ENCODE measurements at places on chromosomes 2 and 18.
A peak's percentile ranks its signal among the peaks of the same experiment; 100 is the strongest.

GRCh38 chr2:104043864-104044263 is 810.1 kb upstream of the POU3F3 start:
- no peak for DNase-seq

GRCh38 chr2:40716879-40717278 is 265.0 kb upstream of the SLC8A1 start:
- no peak for DNase-seq

- DNase-seq: no peak
Observed at GRCh38 chr18:54675076-54675475, 84.0 kb downstream of the DYNAP start.

DNA sequence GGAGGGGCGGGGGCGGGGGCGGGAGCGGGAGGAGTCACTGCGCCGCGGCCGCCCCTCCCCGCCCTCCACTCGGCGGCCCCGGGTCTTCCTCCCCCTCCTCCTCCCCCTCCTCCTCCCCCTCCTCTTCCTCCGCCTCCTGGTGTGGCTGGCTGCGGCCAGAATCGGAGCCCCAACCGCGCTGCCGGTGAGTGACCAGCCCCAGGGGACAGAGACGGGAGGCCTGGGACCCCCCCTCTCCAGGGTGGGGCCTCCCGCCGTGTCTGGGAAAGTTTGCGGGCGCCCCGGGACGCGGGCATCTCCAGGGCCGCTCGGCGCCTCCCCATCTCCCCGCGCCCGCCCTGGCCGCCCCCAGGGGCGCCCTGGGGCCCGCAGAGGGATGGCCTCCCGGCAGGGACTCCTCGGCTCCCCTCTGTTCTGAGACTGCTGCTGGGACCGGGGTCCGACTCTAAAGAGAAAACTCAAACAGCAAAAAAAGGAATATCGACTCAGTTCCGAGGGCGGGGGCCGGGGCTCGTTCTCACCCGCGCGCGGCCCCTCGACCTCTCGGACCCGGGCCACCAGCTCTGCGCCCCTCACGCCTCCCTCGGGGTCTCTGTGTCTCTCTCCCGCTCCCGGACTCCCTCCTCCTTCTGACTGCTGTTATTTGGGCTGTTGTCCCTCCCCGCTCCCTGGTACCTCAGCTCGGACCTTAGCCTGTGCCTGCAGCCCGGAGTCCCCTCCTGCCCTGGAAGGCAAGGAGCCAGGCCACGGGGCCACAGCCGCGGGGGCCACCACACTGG is at the start of gene STON1:
TSS of gene STON1 (plus strand) at position 122 of the 779 bp plus-strand sequence. CDS start 50,480 bp downstream, outside the sequence.
- DNase-seq: no peak

DNA sequence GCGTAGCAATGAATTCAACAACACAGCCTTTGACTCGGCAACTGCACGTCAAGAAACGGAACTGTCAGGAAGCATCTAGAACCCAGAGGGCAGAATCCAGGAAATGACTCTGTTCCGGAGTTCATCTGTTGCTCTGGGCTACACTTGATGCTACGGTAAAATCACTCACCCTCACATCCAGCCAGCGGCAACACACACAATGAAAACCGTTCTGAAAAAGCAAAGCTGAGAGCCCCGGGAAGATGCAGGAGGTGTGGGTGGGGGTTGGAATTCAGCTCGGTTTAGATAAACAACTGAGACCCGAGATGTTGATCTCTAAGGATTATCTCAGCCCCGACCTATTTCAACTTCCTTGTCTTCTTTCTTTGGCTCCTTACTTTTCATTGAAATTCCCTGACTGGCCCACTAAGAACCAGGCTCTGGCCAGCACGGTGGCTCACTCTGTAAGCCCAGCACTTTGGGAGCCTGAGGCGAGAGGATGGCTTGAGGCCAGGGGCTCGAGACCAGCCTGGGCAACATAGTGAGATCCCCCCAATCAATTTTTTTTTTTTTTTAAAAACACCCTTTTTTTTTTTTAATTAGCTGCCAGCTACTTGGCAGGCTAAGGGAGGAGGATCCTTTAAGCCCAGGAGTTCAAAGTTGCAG is 13.3 kb upstream of the RAB17 start:
- DNase-seq: peak; percentile 95

- DNase-seq: no peak
Observed at GRCh38 chr2:166942377-166942776, 54.1 kb downstream of the XIRP2 start.

DNA sequence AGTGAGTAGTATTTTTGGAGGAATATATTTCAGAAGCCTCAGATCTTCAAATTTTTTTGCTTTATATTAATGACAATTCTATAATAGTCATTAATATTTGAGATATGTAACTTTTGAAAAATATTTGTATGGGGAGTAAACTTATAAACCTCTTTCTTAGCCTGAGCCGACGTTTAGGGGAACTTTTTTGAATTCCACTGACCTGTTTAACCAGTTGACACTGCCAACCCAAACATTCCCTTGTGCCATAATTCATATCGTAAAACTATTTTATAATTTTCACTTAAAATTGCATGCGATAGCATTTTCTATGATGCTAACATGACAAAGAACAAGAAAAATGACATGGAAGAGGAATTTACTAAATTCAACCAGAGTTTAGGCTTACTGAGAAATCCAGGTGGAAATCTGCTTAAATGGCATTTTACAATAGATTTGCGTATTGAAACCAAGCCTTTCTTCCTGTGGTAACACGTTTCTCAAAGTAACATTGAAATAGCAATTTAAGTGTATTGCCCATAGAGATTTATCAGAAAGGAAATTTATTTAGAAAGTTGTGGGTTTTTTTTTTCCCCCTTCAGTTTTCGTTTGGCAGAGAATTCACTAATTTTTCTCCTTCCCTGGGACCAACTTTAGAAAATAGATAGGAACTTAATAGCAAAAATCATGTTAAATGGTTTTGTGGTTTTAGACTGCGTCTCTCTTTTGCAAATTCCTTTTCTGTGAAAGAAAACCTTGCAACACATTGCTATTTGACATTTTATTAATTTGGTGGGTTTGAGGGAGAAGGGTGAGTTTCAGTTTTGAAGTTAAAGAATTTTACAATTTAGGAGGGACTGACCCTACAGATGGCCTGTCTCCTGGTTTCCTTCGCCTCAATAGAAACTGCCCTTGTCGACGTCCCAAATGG is 77.4 kb downstream of the TANC1 start:
- no peak for DNase-seq

DNA sequence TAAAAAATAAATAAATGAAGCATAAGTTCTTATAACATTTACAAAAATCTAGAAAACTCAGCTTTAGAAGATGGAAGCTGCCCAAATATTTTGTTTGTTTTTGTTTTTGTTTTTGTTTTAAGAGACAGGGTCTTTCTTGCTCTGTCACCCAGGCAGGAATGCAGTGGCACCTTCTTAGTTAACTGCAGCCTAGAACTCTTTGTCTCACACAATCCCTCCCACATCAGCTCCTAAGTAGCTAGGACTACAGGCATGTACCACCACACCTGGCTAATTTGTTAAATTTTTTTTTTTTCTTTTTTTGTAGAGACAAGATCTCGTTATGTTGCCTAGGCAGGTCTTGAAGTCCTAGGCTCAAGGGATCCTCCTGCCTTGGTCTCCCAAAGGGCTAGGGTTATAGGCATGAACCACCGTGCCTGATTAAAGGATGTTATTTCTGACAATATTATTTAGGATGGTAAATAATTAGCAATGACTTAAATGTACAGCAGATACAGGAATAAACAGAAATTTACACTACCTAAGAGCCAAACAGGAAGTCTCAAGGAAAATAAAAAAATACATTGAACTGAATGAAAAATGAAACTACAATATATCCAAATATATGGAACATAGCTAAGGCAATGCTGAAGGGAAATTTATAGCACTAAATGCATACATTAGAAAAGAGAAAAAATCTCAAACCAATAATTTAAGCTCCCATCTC is 17.2 kb downstream of the SESTD1 start:
- DNase-seq: no peak

- no peak for DNase-seq
Observed at GRCh38 chr2:64796926-64797325, 143.2 kb upstream of the SERTAD2 start.

- no peak for DNase-seq
Observed at GRCh38 chr2:101094351-101094750, 56.8 kb downstream of the TBC1D8 start.

- DNase-seq: no peak
Observed at GRCh38 chr18:78622907-78623541, 356.6 kb upstream of the SALL3 start.

GRCh38 chr2:44392338-44392943 is 30.7 kb downstream of the CAMKMT start:
- DNase-seq: peak; percentile 60

DNA sequence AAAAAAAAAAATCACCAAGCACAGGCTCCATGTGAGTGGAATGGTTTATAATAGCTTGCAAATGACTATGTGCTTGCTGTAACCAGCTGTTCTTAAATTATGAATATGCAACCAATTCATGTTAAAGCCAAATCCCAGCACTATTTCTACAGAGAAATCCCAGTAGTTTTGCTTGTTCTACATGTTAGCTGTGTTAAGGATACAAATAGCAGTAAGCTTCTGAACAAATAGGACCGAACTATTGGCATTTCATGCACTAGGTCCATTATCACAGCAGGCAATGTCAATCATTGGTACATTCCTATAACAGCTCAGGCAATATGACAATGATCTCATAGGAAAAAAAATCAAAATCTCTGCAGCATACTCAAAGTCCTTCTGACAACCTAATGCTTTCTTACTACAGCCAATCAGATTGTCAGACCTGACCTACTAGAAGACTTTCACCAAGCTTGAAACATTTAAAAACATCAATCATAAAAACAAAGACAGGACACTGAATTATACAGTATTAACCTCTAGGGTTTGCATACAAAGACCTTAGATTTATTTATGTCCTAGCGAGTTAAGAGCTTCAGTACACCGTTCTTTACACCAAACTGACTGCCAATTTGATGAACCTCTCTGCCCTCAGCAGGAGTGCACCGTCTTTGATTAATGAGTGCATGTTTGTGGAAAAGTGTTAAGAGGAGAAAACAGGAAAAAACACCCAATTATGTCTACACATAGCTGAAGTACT is 6.4 kb downstream of the BAZ2B start:
- DNase-seq: no peak

DNA sequence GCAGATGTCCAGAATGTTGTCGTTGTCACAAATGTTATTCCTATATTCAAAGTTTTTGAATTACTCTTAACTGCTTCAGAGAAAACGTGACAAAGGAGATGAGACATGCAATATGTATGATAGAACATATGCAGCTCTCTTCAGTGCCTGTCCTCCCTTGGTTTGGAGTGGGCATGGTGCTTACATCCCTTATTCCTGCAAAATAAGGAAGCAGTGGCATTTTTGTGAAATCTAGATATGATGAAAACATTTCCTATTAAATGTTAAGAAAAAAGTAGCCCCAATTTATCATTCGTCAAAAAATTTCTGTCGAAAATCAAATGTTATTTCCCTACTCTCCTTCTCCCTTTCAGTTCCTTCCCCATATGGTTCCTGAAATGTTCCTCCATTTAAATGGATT is 457.5 kb upstream of the FANCL start:
- no peak for DNase-seq

DNA sequence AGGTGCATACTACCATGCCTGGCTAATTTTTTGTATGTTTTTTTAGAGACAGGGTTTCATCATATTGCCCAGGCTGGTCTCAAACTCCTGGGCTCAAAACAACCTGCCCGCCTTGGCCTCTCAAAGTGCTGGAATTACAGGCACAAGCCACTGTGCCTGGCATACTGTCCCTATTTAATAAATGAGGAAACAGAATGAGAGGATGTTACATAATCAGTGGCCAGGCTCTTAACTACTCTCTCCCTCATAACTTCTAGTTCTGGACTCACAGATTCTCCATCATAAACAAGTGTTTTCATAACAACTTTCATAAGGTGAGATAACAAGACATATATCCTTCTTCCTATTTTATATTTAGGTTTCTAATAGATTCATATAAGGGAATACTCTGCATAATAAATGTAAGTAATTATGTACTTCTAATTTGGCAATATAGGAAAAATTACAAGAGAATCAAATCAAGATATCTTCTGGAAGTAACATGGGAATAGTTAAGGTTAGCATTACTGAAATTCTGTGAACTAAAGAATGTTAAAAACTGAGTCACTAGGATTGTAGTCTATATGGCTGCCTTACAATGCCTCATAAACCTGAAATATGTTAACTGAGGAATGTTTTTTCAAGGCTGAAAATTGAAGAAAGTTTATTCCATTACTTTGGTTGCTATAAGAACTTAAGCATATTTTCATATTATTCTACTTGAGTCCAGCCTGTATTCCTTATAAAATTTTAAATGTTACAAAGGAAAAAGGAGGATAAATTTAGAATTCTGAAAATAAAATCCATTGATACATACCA is 71.3 kb downstream of the SLC25A12 start:
- DNase-seq: no peak

- no peak for DNase-seq
Observed at GRCh38 chr2:137846993-137847392, 117.3 kb upstream of the HNMT start.

GRCh38 chr18:59516356-59517155 is 157.5 kb upstream of the LMAN1 start:
- no peak for DNase-seq

GRCh38 chr2:54755641-54756326 is 32.3 kb downstream of the EML6 start:
- no peak for DNase-seq

DNA sequence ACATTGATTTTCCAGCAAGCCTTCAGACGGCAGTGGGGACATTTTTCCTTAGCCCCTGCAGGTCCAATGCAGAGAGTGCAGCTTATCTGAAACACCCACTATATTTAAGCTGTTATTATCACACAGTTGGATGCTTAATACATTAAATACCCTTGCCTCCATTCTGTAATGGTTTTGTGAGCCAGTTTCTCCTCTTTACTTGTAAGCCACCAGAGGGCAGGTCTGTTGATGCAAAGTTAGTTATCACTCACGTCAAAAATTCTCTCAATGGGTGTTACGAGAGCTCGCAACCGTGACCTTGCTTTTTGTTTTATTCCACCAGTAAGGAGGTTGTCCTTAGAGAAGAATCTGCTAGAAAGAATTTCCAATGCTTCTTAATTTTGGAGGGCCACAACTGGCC is 189.8 kb downstream of the INSIG2 start:
- DNase-seq: no peak

- DNase-seq: peak; percentile 37
Observed at GRCh38 chr2:173898178-173898668, 67.0 kb downstream of the SP3 start.

DNA sequence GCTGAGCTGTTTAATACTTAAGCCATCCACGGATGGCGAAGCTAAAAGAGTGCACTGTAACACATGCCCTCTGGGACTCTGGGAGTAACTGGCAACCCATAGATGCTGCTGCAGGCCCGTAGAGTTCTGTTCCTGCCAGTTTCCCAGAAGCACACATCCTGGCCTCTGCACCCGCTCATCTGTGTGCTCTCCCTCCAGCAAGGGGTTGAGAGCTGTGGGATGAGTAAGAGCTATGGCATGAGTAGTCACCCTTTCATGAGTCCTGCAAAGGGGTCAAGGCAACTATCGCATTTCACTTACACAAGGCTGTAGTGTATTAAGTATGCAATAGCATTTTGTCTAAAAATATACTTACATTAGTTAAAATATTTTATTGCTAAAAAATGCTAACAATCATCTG is 1341.8 kb upstream of the NXPH2 start:
- no peak for DNase-seq
